Stimulated activated CD4-positive, alpha-beta T cell treated with anti-CD3 and anti-CD28 coated beads, Interleukin-1b, Interleukin-23, amount 100 ng/mL, for 1 hour (primary cell): ENCODE measurements at places on chromosomes 1 and 21.

DNA sequence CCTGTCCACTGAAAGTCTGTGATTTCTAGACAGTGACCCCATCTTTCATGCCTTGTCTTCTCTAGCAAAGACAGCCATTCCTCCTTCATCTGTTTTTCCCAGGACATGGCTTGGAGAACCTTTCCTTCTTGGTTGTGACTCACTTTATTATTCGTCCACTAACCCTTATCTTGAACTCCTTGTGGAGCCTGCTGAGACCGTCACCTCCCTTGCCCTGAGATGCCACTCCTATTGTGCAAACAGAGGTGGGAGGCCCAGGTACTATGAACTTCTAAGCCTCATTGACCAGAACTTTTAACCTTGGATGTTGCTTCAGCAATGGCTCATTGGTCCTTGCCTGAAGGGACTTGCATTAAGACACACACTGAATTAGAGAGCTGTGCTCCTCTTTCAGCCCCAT lies 117.5 kb downstream of the FOXD2 start:
- DNase-seq: no peak

- peak; percentile 54 for DNase-seq
Measured at GRCh38 chr1:206784471-206784903, 12.2 kb upstream of the IL10 start.

GRCh38 chr1:224671076-224671475 lies 55.0 kb downstream of the CNIH3 start:
- DNase-seq: no peak

DNA sequence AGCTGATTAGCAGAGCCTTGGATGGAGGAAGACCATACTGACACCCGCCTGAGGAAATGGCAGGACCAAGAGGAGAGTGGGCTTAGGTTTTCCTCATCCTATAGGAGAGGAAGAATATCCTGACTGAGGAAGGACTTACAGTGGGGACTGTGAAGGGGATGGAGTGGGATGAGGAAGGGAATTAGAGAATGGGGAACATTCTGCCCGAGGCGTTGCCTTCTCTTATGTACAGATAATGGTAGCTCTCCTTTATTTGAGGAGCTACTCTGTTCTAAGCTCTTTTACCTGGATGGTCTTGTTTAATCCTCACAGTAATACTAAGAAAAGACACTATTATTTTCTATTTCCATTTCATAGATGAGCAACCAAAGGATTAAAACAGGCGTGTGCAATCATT lies 56.0 kb downstream of the OLFML3 start:
- DNase-seq: no peak

DNA sequence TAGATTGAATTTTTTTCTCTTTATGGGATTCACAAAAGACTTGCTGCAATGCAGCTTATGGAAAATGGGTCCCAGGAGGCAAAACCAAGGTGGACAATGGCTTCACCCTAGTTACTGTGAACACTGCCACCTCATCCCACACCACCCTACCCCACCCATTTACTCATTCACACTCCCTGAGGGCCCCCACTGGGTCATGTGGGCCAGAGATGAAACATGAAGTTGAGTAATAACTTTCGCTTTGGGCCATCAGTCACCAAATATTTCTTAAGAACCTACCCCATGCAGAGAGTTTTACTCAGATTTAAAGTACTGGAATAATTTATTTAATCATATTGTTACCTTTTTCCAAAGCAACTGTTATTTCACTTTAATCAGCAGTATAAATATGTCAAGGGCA lies 191.8 kb downstream of the TPR start:
- DNase-seq: no peak

- DNase-seq: no peak
Measured at GRCh38 chr1:54227091-54227602, 27.2 kb downstream of the MRPL37 start.

DNA sequence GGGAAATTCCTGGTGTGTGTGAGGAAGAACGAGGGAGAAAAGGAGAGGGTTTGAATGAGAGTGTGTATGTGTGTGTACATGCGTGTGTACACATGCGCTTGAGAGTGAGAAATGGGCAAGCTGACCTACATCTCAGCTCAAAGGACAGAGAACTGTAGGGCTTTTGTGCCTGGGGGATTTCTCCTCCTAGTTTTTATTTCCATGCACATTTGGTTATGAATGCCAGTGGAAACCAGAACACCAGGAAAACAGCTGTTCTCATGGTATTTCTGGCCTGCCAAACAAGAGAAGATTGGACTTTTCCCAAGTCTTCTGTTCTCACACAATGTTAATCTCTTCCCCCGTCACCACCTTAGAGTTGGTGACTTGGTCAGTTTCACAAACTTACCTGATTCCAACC lies 45.2 kb downstream of the SLC44A3 start:
- DNase-seq: no peak

DNA sequence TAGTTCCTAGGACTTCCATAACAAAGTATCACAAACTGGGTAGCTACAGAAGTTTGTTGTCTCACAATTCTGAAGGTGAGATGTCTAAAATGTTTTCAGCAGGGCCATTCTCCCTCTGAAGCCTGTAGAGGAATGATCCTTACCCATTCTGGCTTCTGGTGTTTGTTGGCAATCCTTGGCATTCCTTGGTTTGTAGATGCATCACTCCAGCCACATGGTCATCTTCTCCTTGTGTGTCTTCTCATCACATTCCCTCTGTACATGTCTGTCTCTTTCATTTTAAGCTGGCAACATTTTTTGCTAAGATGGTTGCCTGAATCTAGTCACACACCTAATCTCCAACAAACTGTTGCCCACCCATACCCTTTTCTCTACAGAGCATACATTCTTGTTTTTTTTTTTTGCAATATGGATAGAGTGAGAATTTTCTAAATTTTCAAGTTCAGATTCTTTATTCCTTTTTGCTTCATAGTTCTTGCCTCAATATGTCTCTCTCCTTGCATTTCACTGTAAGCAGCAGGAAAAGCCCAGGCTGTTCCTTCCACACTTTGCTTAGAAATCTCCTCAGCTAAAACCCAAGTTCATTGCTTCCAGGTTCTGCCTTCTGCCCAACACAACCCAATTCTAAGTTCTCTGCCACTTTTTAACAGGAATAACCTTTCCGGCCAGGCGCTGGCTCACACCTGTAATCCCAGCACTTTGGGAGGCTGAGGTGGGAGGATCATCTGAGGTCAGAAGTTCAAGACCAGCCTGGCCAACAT lies 18.3 kb downstream of the ZBED6 start:
- DNase-seq: no peak

- DNase-seq: no peak
Measured at GRCh38 chr1:52439976-52440375, 35.6 kb downstream of the PRPF38A start.

- no peak for DNase-seq
Measured at GRCh38 chr1:109396871-109397580, 692 bp downstream of the SORT1 start.

- DNase-seq: no peak
Measured at GRCh38 chr21:32136546-32136945, 142.3 kb downstream of the MIS18A start.

DNA sequence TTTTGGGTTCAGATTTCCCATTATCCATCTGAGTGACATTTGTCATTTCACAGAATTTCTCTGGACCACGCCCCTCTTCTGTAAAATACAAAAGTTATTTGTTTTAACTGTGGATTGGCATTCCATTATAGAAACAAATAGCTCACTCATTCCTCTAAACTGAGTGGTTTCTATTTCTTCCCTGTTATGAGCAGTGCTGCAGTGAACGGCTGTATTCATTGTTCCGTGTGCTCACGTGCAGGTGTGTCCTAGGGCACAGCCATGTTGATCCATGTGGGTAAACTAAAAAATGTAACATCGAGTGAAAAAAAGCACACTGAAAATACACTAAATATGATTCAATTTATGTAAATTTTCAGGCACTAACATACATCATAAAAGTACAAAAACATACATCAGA lies 27.0 kb upstream of the IL12RB2 start:
- DNase-seq: no peak

DNA sequence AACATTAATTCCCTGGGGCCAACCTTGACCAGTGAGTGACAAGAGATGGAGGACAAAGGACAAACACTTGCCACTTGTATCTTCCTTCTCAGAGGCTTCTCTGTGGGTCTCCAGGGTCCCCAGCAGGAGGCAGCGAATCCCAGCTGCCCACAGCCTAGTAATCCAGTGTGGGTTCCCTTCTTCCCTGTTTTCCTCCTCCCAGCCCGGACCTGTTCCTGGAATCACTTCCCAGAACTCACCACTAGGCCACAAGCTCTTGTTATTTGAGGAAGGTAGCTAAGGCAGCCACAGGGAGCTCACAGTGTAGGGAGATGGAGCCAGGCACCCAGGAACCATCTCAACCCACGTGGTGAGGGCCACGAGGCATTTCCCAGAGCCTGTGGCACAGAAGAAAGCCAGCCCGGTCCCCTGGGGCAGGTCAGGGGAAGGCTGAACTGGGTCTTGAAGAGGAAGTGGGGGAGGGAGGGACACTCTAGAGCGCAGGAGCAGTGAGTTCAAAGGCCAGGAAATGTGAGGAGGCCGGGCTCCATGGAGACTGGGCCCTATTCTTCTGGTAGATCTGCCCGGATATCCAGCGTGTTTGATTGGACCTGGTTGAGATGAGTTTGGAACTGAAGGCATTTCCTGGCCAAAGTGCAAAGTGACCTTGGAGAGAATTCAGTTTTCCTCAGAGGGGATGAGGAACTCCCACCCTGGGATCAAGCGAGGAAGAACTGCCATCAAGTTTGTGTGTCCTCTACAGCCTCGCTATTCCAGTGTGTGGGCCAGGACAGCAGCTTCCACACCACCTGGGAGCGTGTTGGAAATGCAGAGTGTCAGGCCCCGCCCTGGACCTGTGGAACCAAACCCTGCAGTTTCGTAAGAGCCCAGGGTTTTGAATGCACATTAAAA lies 20.3 kb upstream of the C2CD2 start:
- no peak for DNase-seq

GRCh38 chr1:31428436-31429221 lies 15.6 kb downstream of the SERINC2 start:
- no peak for DNase-seq

- no peak for DNase-seq
Measured at GRCh38 chr1:30572192-30572591, 151.2 kb downstream of the MATN1 start.

GRCh38 chr1:21924503-21925005 lies 12.6 kb downstream of the HSPG2 start:
- no peak for DNase-seq

DNA sequence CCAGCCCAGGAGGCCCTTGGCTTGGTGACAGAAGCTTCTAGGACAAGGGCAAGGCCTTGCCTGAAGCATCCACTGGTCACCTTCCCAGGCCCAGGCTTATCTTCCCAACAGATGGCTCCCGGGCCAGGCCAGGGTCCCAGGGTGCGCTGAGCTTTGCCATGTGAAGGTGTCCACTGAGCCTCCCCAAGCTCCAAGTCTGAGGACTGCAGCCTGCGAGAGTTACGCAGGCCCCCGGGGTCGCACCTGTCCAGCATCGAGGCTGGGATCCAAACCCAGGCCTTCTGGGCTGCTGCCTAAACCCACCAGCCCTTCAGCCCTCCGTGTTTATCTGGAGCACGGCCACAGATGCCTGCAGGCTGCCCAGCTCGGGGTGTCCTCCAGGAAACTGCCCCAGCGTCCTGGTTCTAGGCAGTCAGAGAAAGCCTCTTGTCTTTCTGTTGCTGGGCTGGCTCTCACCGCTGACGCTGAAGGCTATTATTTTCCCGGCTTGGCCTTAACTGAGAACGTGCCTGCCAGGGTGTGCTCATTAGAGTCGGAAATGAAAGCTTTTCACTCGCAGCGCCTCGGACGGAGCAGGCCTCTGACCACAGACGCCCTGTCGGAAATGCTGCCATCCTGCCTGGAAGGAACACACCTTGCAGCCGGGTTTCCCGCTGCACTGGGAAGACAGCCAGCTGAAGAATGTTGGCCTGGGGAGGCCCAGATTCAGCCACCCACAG lies 71.4 kb downstream of the MEGF6 start:
- DNase-seq: no peak

GRCh38 chr1:207032528-207033017 lies at the start of gene C1orf116:
Gene C1orf116 (minus strand): TSS chr1:207032756. CDS start chr1:207027598, 5,158 bp downstream.
- DNase-seq: no peak

DNA sequence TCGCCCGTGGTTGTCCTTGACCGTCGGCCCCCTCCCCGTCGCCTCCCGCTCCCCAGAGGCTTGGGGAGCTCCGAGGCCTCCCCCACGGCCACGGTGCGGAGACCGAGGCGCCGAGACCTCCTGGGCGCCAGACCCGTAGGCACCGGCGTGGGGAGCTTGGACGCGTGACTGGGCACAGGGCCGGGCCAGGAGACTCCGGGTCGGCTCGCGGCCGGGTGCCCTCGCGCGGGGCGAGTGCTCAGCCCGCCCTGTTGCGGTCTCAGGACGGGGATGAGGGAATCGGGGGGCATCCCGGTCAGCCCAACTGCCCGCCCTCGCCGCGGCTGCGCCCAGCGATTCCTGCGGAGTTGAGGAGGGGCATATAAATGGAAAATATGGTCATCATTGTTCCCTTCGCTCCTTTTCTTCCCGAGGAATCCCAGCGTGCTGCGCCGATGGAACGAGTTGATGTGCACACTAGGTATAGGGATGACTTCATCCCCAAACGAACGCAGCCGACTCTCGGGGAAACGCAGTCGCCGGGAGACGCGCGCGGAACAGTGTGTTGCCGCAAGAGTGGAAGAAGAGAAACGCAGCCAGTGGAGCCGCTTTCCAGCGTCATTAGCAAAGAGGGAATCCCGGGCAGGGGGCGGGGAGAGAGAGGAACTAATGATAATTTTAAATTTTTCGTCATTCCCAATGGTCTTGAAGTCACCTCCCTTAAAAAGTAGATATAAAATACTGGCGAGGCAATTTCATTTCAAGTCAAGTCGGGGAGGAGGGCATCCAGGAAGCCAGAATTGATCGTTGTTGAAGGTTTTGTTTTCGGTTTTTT lies 747 bp upstream of the ENAH start:
- no peak for DNase-seq

DNA sequence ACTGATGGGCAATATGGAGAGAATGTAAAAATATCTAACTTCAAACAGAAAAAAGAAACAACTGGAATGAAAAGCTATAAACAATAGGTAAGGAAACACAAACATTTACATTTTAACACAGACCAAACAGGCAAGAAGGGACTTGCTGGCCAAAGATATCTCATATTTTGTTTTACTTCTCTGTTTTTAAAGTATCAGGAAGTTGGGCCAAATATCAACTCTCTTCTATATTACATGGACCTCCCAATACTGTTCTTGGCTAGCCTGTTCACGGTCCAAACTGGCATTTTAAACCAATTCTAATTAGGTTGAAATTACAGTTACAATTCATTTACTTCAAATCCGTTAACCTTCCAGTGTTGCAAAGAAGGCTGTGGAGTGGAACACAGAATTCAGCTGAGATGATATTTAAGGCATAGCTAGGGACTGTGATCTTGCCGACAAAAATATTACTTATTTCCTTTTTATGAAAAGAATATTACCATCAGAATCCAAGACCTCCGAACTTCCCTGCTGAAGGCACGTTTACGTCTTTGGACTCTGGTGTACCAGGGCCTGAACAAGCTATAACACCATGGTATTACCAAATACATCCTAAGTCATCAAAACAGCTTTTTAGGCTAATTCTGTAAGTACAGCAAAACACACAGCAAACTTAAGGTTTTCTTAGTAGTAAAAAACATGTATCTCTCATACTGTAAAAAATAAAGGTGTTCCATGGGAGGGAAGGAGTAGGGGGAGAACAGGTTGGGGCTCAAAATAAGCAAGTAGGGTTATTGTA lies 165.4 kb downstream of the RUNX1 start:
- DNase-seq: no peak

- DNase-seq: no peak
Measured at GRCh38 chr1:179888071-179888470, 6.0 kb downstream of the TOR1AIP1 start.

GRCh38 chr1:110615548-110616130 lies 9.5 kb upstream of the KCNA2 start:
- DNase-seq: no peak
